ENCODE measurements at places on chromosomes 1 and 21. TPM values are rescaled to one million over a fixed set of nuclear protein-coding genes. Genes with fewer than 3 reads are reported as not detected.

The KRTAP19-3 gene
- total RNA-seq, result not detected

The YBEY gene
- total RNA-seq, result 23.3 TPM

DNA sequence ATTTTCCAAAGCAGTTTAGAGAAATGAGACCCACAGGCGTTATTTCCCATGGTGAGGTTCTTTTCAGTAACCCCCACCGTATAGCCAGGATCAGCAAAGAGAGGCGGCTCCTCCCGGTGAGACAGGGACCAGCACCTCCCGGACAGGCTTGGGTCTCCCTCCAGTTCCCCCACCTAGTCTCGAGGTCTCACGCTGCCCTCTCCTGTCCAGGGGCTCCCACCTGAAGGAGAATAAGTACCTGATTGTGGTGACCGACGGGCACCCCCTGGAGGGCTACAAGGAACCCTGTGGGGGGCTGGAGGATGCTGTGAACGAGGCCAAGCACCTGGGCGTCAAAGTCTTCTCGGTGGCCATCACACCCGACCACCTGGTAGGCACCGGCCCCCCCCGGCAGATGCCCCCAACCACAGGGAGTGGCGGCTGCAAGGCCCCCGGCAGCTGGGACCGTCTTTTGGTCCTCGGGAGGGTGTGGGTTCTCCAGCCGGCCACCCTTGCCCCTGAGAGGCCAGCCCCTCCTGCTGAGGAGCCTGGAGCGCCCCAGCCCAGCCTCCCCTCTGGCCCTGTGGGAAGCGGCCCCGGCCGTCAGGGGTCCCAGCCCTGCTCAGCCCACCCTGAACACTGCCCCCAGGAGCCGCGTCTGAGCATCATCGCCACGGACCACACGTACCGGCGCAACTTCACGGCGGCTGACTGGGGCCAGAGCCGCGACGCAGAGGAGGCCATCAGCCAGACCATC lies 4.9 kb downstream of the COL6A1 start:
- DNase-seq, result no peak

DNA sequence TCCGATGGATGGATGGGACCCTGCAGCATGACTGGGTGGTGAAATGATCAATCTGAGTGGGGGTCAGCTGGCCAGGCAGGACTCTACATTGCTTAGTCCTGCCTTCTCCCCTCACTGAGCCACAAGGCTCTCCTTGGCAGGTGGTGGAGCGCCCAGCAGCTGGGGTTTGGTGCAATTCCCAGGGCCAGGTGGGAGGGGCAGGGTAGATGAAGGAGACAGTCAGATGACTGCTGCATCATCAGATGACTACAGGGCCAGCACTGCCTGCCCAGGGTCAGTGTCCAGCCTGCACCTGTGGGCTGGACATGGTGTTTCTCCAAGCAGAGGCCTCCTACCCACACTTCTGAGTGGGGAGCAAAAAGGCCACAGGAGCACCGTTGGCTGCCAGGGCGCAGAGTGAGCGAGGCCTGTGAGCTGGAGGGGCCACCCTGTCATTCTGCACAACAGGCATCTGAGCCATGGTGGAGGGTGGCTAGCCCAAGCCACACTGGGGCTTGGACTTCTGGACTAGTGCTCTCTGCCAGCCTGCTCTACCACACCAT lies 103.9 kb upstream of the EDN2 start:
- peak; percentile 20 for DNase-seq

DNA sequence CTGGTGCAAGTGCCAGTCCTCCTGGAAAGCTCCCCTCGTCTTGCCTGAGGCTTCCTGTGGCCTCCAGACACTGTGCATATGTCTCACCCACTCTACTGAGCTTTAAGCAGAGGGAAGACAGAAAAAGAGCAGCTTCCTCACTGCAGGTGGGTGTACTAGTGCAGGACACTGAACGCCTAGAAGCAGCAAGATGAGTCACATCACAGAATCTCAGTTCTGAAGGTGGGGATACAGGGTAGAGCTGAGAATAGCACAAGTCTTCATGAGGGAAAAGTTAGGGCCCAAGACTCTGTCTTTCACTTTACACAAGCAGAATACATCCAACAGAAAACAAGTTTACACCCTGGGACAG lies 37.4 kb downstream of the PCAT6 start:
- DNase-seq, result no peak

The LCE2B gene
- not detected for total RNA-seq
